BJ (cell line): ENCODE measurements at places on chromosomes 16 and 17. TPM values are rescaled to one million over a fixed set of nuclear protein-coding genes. Genes with fewer than 3 reads are reported as not detected.
A peak's percentile ranks its signal among the peaks of the same experiment; 100 is the strongest.

DNA sequence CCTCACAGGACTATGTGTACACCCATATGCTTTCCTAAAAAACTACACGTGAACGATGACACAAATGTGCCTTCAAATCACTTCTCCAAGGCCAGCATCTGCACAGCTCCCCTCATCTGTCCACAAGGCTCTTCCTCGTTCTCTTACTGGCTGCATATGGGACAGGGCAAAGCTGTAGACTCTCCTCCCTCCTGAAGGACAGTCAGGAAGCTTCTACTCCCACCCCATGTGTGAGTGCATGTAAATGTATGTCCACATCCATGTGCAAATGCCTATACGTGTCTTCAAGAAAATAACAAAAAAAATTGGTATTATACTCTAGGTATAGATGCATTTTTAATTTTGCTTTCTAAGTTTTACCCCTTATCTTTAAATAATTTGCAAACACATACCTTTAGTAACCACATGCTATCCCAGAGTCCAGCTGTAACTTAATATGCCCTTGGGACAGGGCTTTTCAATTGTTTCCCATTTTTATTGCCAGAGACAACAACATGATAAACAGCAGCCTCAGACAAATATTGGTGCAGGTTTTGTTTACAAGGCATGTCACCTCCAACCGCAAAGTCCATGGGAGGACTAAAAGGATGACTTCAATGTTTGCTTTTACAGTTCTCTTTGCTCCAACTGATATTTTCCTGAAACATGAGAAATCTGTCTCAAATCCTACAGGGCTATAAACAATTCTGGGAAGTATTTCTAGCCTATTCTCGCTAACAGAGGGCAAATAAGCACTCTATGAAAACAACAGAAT lies 31.6 kb upstream of the FAAP100 start:
- no peak for DNase-seq

DNA sequence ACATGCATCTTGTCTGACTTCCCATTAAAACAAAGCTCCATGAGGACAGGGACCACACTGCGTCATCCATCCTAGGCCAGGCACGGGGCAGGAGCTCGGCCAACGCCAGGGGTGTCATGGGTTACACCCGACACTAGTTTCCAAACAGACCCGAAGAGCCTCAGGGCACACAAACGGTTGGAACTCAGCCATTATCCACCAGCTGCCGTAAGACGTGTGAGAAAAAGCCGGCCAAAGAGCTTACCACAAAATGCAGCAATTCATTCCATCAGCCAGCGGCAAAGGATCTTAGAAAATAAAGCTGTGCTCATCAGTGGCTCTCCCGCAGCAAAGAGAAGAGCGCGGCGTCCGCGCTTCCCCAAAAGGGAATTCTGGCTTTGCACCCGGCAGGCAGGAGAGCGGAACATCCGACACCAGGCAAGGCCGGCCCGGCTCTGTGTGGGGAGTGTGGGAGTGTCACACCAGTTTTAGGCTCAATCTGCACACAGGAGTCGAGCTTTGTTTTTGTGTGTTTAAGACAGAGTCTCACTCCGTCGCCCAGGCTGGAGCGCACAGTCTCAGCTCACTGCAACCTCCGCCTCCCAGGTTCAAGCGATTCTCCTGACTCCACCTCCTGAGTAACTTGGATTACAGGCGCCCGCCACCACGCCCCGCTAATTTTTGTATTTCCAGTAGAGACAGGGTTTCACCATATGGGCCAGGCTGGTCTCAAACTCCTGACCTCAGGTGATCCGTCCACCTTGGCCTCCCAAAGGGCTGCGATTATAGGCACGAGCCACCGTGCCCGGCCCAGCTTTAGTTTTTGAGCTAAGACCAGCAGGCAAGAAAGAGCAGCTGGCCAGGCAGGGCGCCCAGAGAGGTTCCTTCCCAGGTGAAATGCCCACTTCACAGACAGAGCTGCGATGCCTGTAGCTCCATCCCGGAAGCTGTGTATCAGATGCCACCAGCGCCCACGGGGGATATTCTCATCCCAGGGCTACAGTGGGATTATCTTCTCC lies 1.5 kb downstream of the SLC38A8 start:
- DNase-seq: peak; percentile 45

DNA sequence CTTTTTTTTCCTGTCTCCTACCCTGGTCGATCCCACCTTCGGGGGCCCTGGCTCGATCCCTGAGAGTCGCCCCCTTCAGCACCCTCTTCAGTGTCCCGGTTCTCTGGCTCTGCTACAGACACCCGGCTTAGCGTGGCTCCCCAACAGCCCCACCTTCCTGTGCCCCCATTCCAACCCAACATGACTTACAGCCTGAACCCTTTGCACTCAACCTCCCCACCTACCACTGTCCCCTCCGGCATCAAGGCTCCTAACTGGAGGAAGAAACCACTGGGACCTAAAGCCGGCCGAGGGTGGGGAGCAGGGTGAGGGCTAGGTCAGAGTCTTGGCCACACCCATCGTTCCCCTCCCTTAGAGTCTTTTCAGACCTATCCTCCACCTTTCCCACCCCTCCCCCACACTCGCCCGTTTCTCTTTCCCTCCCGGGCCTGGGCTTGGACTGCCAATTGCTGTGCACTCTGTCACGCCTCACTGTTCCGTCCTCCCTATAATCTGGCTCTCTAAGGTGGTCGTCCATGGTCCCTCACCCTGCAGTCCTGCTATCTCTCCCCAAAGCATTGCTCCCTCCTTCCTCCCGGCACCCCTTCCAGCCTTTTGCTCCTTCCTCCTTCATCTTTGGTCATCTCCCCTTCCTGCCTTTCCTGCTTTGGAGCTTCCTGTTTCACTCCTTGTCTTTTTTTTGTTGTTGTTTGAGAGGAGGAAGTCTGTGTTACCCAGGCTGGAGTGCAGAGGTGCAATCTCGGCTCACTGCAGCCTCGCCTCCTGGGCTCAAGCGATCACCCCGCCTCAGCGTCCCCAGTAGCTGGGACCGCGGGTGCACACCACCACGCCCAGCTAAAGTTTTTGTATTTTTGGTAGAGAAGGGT lies 890 bp upstream of the CLDN7 start:
- no peak for DNase-seq

- peak; percentile 59 for DNase-seq
Observed at GRCh38 chr17:15510361-15510760, 42.9 kb upstream of the CDRT4 start.

DNA sequence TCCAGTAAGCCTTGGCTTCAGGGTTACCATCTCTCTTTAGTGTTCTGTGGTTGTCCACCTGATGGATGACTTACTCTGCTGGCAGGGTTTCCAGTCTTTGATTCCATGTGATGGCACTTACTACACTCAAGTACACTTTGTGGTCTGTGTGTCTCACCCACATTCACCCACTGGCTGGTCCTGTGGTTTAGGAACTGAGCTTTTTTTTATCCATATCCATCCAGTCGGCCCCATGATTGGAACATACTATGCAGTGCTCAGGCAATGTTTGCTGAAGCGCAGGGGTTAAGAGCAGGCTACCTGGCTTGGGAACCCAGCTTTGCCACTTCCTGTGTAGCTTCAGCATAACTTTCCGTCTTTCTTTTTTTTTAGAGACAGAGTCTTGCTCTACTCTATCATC lies 2.8 kb upstream of the FUS start:
- DNase-seq: no peak

DNA sequence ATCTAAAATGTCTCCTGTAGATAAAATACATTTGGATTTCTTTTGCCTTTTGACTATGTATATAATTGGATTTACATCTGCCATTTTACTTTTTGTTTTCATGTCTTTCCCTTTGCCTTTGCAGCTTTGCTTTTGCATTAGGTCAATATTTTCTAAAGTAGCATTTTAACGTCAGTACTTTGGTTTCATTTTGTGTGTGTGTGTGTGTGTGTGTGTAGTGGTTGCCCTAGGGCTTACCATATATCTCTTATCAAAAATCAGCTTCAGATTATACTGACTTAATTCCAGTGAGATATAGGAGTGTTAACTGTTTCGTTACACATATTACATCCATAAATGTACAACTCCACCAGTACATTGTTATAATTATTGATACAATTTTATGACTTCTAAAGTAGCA lies 26.1 kb downstream of the AKTIP start:
- DNase-seq: no peak

GRCh38 chr17:18280766-18281371 lies 20.4 kb downstream of the MIEF2 start:
- no peak for DNase-seq

- no peak for DNase-seq
Observed at GRCh38 chr17:79162012-79162963, 87.7 kb downstream of the ENGASE start.

DNA sequence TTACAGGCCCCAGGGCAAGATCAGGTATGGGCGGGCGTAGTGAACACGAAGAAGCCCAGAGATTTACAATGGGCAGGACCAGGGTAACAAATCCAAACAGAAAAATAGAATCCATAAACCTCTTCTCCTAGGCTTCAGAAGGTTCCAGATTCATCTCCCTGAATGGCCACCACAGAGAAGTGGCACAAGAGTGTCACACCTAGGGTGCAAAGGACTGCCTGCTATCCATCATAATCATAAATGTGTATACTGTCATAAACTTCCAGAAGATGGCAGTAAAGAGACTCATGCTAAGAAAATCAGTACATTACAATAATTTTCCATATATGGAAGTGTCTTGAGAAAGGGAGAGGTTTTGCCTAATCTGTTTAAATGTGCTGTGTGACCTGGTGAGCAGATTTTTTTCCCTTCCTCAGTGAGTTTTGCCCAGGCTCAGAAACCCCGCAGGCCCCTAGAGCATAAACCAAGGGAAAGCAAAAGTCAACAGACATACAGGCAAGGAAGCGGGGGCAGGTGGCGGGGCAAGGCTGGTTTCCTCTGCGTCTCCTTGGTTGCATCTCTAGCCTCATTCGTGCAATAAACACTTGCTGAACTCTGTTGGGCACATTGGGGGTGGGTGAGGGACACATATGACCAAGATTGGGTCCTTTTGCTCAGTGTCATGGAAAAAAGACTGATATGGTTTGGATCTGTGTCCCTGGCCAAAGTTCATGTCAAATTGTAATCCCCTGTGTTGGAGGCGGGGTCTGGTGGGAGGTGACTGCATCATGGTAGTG lies 92.0 kb upstream of the CDH5 start:
- DNase-seq: no peak

DNA sequence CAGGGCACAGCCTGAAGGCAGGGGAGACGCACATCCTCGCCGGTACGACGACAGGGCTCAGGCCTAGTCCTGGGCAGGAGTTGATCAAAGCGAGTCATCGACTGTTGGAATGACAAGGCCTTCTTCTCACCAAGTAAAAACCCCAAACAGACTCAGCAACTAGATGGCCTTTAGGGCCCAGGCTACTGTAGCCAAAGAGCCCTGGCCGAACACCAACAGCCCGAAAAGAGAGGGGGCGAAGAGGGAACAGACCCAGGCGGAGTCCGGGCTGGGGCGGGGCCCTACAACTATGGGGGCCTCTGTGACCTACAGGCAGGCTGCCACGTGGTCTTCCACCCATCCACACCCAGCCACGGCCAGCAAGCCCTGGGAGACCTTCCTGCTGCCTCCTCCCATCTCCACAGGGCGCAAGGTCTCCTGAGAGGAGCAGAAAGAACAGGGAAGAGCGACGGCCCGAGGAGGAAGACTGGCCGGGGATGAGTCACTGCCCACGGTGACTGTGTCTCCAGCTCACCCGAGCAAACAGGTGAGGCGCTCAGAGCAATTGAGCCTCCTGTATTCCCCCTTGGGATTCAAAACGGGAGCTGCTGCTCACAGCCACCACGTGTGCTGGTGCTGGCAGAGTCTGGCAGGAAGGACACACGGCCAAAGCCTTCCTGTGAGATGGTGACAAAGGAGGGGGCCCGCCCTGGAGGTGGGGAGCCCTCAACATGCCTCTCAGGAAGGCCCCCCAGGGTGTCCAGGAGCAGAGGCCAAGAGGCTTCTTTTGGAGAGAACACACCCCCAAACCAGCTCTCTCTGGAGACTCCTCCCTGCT lies 17.7 kb downstream of the SLC16A3 start:
- no peak for DNase-seq

GRCh38 chr16:20042848-20043247 lies 30.8 kb downstream of the GPR139 start:
- no peak for DNase-seq

- no peak for DNase-seq
Observed at GRCh38 chr17:38591759-38592241, 14.0 kb downstream of the SRCIN1 start.

DNA sequence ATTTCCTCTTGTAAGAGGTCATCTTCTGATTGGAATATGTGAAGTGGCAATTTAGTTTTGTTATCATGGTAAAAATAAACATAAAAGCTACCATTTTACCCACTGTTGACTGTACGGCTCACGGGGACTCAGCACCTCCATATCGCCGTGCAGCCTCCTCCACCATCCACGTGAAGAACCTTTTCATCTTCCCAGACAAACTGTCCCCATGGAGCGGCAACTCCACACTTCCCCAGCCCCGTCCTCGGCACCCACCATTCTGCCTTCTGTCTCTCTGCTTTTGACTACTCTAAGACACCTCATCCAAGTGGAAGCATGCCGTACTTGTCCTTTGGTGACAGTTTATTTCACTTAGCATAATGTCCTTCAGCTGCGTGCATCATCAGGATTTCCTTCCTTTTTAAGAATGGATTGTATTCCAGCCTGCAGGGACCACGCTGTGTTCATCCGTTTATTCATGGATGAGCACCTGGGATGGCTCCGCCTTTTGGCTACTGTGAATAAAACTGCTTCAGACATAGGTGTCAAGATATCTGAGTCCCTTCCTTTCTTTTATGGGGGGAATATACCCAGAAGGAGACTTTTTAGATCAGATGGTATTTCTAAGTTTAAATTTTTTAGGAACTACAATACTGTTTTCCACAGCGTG lies 14.3 kb downstream of the FBXO31 start:
- DNase-seq: no peak

GRCh38 chr16:67017810-67018488 lies 11.0 kb upstream of the CBFB start:
- peak; percentile 44 for DNase-seq

DNA sequence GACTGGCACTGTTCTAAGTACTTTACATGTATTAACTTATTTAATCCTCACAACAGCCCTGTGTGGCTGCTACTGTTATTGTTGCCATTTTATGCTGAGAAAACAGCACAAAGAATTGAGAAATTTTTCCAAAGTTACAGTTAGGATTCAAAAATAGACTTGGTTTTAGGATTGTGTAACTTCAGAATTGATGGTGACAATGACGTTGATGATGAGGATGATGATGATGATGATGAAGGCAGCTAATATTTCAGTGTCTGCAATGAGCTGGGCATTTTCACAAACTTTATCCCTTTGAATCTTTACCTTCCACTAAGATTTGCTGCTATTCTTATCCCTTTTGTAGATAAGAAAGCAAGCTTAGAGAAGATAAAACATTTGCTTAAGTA lies 22.1 kb downstream of the PRKCB start:
- no peak for DNase-seq

- no peak for DNase-seq
Observed at GRCh38 chr17:61904094-61904710, 23.6 kb downstream of the INTS2 start.

- no peak for DNase-seq
Observed at GRCh38 chr16:79451196-79451816, 149.2 kb downstream of the MAF start.

EFCAB5 gene
- 0.13 TPM in 1 of 2 replicates, not detected in the other for polyA plus RNA-seq

SEZ6 gene
- not detected in 2 replicates for polyA plus RNA-seq

ATP6V0D1 gene
- polyA plus RNA-seq: 111 and 155 TPM in 2 replicates

HIGD1B gene
- not detected in 2 replicates for polyA plus RNA-seq

IKZF3 gene
- not detected in 2 replicates for polyA plus RNA-seq

CDRT15 gene
- polyA plus RNA-seq: not detected in 2 replicates

KATNIP gene
- polyA plus RNA-seq: 16.9 and 18.8 TPM in 2 replicates

WFDC1 gene
- polyA plus RNA-seq: 62.1 and 85.8 TPM in 2 replicates

KRTAP4-3 gene
- not detected in 2 replicates for polyA plus RNA-seq

PTRH2 gene
- 31.4 and 42.4 TPM in 2 replicates for polyA plus RNA-seq

KRT40 gene
- polyA plus RNA-seq: not detected in 2 replicates

HS3ST2 gene
- polyA plus RNA-seq: not detected in 2 replicates

JPH3 gene
- polyA plus RNA-seq: not detected in 2 replicates

ADAD2 gene
- polyA plus RNA-seq: not detected in 2 replicates
